Motor neuron (in vitro differentiated cells): ENCODE measurements at places on chromosomes 6 and 20.
A peak's percentile ranks its signal among the peaks of the same experiment; 100 is the strongest.

DNA sequence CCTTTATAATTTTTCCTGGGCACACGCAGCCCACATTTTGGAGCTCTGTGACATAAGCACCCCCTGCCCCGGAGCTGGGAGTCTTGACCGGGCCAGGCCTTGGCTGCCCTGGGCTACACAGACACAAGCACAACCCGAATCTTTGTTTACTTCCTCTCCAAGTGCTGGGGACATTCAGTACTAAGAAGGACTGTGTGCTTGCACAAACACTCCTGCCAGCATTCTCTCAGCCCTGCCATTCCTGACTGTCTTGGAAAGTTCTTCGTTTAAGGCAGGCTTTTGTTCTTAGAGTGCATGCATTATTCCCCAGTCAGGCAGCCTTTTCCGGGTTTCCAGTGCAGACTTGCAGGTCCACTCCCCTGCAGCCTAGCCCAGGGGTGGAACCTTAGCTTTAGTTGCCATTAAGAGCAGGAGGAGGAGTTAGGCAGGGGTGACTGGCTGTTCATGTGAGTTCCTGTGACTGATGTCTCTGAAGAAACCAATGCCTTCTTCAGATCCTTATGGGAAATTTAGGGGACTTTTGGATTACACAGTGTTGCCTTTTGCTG lies 28.6 kb downstream of the FOXO3 start:
- peak; percentile 90 for ATAC-seq

GRCh38 chr6:11909696-11910132 lies 102.4 kb upstream of the HIVEP1 start:
- no peak for ATAC-seq

DNA sequence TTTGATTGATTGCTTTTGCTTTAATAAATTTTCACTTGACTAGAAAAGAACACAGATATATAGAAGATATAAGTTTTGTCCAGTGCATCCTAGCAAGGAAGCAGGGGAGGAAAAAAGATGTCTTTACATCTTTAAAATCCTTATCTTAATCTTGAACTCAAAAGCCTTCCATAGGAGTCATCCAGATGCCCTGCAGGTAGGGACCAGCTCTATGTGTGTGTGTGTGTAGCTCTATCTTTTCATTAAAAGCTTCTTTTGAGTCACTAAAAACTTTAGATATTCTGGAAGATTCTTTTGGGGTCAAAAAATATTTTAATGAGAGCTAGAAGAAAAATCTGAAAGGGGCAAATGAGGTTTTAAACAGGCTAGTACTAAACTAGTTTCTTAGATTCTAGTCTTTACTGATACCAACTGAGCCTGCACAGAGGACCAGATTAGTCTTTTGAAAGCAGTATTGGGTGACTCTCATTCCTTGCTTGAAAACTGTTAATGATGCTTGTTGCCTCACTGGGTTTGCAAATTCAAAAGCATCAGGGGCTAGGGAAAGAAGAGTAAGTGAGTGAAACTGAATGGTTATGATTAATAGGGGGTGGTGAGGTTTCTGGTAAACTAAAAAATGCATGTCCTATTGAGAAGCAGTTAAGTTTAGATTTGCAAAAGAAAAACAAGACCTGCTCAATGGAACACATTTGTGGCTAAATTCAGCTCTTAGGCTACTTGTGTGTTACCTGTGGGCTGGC lies 40.6 kb upstream of the JAG1 start:
- ATAC-seq: peak; percentile 68

DNA sequence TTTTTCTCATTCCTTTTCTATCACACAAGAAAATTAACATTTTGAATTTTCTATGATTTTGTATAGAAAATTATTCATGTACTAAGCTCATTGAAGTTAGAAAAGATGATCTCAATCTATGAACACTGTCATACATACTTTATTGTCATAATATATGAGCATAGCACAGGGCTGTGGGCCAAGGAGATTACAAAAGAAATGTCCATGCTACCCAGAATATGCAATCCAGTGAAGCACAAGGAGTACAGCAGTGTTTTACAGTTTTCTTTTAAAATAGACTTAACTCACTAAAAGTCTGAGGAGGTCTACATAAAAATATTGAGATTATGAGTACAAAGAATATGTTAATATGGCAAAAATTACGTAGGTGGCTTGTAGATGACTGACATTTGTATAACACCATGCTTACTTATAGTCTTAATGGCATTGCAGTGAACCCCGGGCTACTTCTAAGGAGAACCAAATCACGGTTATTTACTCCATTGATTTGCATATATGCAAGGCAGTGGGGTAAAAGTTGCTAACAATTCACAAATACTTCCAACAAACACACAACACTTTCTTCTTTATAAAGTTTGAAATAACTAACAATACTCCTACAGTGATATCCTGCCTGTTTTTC lies 257.1 kb downstream of the BCKDHB start:
- no peak for ATAC-seq

GRCh38 chr6:30684386-30685156 lies 1.9 kb downstream of the PPP1R18 start:
- ATAC-seq: no peak

GRCh38 chr20:46055269-46055668 lies 26.3 kb downstream of the SLC12A5 start:
- ATAC-seq: no peak

DNA sequence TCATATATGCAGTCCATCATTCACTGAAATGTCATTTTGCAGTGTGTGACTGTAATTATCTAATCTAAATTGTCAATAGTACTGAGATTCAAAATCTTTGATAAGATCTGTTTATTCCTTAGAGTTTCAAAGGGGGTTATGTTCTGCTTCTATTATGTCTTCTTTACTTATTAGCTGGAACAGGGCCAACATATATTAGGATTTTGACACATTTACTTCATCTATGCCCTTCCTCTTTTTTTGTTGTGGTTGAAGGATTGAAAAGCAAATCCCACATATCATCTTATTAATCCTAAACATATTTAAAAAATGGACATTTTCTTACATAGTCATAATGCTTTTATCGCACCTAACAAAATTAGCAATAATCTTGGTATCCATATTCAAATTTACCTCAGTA lies 30.3 kb upstream of the MAS1 start:
- no peak for ATAC-seq

- peak; percentile 71 for ATAC-seq
These were observed at the start of gene ETV7 for GRCh38 chr6:36387440-36388303. TSS of gene ETV7 (minus strand) at chr6:36387669. CDS start at chr6:36387541, 128 bp downstream.
